GM12892 (cell line): ENCODE measurements at places on chromosomes 16 and 17.

GRCh38 chr16:81261049-81261648 lies 22.7 kb downstream of the BCO1 start:
- DNase-seq = peak; percentile 23

DNA sequence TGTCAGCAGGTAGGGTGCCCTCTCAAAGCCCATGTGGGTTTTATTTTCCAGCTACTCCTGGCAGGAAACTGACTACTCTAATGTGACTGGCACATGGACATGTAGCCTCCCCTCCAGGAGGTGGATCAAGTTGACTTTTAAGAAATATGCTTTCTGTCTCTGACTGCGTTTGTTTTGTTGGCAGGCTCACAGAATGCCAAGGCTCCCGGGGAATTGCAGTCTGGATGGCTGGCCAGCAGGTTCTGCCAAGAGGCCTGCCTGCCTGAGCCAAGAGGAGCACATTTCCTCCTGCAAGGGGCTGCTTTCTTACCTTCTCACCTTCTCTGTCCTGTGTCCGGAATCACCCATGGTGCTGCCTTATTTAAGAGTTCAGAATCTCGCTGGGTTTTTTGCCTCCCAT lies 217.3 kb upstream of the ERCC4 start:
- DNase-seq = no peak

- DNase-seq = no peak
These were observed 219.8 kb downstream of the KATNIP start for GRCh38 chr16:27769561-27770255.

DNA sequence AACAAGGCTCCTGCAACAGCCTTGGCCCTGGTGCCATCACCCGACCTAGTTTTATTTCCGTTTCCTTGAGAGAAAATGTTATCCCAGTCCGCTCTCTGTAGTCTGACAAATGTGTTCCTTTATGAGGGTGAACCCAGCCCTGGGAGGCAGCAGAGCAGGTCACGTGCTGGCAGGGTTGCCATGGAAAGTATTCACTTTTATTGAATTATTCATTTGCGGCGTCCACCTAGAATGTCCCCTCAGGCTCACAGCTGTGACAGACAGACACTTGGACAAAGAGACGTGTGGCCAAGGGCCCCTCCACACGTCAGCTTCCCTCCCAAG lies 90.0 kb downstream of the WSCD1 start:
- DNase-seq = no peak

GRCh38 chr17:21239680-21240368 lies 13.4 kb downstream of the NATD1 start:
- no peak for DNase-seq

- DNase-seq = no peak
These were observed 184.4 kb upstream of the HS3ST3A1 start for GRCh38 chr17:13785981-13786598.
